ENCODE measurements at places on chromosomes 2 and 18.
A peak's percentile ranks its signal among the peaks of the same experiment; 100 is the strongest.

- no peak for DNase-seq
Observed at GRCh38 chr2:12486205-12487118, 230.3 kb upstream of the TRIB2 start.

DNA sequence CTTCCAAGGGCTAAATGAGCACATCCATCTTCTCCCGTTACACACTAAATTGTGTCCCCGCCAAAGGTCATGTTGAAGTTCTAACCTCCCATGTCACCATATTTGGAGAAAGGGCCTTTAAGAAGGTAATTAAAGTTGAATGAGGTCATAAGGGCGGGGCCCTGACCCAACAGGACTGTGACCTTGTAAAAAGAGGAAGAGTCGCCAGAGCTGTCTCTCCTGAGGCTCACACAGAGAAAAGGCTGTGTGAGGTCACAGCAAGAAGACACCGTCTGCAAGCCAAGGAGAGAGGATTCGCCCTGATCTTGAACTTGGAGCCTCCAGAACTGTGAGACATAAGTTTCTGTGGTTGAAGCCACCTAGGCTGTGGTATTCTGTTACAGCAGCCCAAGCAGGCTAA lies 24.1 kb downstream of the TRABD2A start:
- no peak for DNase-seq

DNA sequence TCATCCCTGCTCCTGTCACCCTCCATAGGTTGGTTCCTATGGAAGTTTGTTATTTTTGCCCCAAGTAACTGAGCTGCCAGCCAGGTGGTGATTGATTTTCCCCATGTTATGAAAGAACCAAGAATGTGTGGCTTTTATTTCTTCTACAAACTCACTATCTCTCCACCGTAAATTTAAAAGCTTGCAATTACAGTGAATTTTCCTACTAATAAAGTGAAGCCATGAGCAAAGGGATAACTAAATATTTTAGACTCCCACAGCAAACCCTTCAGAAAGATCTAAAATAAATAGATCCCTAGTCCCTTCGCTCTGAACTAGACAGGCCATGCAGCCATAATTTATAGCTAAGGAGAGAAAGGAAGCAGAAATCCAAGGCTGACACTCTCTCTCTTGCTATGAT lies 6.2 kb upstream of the KIAA2012 start:
- no peak for DNase-seq

DNA sequence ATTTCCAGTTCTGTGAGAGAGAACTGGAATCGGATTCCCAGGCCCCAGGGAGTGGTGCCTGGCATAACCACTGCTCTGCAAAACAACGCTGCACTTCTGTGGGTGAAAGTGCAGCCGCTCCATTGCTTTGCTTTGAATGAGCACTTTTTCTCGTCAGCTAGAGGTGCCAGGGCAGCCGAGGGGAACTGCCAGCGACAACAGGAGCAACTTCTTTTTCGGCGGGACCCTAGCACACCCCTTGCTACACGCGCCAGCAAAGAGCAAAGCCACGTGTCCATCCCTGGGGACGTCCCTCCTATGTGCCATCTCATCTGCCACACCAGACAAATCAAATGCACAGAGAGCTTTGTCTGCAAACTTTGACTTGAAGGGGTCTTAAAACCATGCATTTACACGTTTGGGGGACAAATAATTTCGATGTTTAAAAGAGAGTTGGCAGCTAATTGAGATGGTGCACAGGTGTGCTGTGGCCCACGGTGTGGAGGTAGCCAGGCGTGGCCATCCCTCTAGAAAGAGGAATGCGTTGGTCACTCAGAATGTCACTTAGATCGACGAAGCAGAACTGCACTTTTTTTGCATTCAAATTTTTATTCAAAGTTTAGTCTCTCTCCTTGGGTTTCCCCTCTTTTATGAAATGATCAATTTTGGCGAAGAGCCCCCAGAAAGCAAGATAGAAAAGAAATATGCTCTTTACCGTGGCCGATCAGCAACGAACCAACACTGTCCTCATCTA lies 151.8 kb downstream of the MBP start:
- no peak for DNase-seq

DNA sequence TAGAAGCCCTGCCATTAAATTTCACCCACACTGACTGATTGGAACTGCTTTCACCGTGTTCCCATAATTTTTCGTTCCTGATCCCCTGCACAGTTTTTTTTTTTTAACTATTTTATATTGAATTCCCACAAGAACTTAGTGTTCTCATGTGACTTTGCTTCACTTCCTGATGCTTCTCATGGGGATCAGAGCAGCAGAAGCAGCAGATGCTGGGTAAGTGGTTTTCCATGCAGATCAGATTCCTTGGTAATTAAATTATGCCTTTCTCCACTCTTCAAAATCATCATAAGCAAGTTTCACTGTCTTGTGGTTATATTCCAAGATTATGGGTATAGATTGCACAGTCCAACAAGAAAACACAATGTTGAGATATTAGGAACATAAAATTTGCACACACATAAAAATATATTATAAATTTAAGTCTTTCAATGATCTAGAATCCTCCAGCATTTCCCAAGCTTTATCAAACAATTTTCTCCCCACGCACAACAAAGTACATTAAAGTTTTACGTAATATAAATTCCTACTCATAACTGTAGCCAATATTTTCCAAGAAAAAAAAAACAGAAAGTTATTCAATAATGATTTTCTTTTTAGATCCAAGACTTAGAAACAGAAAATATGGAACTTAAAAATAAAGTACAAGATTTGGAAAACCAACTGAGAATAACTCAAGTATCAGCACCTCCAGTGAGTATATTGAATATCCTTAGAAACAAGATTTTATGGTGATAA lies 277.9 kb downstream of the GULP1 start:
- DNase-seq = peak; percentile 29

GRCh38 chr2:174395969-174396630 lies 570 bp downstream of the SCRN3 start:
- DNase-seq = no peak

DNA sequence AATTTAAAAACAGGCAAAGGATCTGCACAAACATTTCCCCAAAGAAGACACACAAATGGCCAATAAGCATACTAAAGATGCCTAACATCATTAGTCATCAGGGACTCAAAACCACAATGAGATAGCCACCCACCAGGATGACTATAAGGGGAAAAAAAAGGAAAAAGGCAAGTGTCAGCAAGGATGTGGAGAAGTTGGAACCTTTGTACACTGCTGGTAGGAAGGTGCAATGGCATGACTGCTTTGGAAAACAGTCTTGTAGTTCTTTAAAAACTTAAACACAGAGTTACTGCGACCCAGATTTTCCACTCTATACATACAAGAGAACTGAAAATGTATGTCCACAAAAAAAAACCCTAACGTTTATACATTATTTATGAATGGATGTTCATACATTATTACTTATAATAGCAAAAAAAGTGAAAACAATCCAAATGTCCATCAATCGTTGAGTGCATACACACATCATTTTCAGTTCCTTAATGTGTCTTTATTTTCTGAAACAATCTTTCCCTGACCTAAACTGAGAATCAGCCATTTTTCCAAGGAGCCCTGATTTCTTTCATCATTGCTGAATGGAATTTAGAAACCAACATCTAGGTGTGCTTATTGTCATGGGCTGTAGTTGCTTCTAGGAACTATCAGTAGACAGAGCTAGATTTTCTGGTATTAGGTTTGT lies 64.7 kb upstream of the TLK1 start:
- DNase-seq = peak; percentile 75

GRCh38 chr2:76506538-76506937 lies 795.8 kb upstream of the GCFC2 start:
- DNase-seq = no peak

DNA sequence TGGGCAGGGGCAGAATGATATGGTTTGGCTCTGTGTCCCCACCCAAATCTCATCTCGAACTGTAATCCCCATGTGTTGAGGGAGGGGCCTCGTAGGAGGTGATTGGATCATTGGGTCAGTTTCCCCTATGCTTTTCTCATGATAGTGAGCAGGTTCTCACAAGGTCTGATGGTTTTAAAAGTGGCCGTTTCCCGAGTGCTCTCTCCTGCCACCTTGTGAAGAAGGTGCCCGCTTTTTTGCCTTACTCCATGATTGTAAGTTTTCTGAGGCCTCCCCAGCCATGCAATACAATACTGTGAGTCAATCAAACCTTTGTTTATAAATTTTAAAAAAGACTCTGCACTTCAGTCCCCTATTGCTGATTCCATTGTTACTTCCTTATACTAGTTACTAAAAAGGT lies 82.9 kb upstream of the CDKL4 start:
- no peak for DNase-seq

GRCh38 chr2:171084128-171084527 lies 76.6 kb downstream of the TLK1 start:
- DNase-seq = no peak

DNA sequence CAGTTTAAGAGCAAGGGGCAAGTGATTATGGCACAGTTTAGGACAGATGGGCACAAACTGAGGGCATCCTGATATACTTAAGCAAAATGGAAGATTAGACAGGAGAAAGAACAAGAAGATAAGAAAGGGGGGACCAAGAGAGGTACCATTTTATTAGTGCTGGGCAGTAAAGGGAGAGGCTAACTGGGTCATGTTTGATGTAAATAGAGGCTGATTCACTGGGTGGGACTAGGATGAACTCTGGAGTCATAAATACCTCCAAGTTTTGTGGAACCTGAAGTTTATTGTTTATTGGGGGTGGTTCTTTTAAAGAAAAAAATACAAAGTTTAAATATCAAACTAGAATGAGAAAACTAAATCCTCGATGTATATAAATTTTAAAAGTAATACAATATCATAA lies 1067.2 kb upstream of the GYPC start:
- DNase-seq = no peak

GRCh38 chr18:73690222-73690621 lies 457.4 kb downstream of the FBXO15 start:
- no peak for DNase-seq

- no peak for DNase-seq
Observed at GRCh38 chr2:20611077-20611843, 39.6 kb downstream of the HS1BP3 start.

DNA sequence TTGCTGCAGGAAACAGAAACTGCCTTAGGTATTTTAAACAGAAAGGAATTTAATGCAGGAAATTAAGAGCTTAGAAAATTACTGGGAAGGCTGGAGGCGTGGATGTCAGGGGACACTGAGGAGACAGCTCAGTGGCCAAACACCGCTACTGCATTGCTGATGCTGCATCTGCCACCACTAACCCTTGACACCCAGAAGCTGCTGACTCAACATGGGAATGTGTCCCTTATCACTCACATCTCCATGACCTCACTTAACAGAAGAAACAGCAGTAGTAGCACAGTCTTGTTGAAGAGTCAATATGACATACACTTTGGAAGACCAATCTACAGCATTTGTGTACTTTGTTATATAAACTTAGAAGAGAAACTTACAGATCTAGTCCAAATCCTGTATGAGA lies 906.1 kb downstream of the SLC4A3 start:
- peak; percentile 54 for DNase-seq

- no peak for DNase-seq
Observed at GRCh38 chr2:135821190-135821589, 15.8 kb downstream of the LCT start.

- no peak for DNase-seq
Observed at GRCh38 chr2:134169788-134170187, 84.1 kb upstream of the MGAT5 start.

- no peak for DNase-seq
Observed at GRCh38 chr2:56335101-56335500, 151.3 kb downstream of the CCDC85A start.

DNA sequence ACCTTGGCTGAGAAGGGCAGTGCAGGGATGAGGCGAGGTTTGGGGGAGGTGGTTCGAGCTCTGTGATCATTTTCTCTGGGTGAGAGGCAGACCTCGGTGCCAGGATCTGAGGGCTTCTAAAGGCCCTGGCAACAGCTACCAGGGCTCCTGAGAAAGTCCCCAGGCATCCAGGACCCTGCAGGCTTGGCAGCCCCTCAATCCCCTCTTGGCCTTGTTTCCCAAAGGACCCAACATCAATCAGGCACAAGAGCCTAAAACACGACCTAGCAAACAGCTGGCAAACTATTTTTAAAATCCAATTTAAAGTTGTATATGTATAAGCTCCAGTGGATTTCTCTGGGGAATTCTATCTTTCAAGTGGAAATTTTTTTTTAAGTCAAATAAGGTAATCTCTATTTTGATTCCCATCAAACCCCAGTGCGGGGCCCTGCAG lies 15.0 kb upstream of the MAT2A start:
- no peak for DNase-seq

- DNase-seq = no peak
Observed at GRCh38 chr2:102241616-102242305, 54.9 kb downstream of the IL1RL2 start.

DNA sequence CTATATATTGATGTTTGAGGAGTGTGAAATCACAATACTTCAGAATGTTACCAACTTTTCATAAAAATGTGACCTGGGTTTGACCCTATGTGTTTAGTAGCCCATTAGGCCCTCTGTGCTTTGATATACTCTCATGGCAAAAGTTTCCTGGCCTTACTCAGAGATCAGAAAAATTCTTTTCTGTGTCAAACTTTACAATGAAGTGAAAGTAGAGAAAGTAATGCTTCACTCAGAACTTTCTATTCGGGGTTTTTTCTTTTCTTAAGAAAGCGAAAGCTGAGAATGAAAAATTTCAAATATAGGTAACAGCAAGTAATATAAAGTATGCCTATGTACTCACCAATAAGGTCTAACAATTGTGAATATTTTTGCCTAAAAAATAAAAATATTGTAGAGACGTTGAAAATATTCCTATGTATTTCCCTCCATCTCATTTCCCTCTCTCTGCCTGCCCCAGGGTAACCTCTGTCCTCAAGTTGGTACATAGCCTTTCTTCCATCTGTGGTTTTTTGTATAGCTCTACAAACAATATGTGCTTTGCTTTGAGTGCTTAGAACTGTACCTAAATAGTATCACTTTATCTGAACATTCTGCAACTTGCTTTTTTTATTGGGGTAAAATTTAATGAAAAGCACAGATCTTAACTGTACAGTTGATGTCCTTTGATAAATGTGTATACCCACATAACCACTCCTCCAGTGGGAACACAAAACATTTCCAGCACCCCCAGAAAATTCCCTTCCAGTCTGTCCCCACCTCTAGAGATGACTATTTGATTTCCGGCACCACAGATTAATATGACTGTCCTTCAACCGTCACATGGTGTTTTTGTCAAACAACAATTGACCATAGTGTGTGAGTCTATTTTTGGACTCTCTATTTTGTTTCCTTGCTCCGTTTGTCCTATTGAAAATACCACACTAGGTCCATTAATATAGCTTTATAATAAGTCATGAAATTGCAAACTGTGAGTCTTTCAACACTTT lies 10.3 kb upstream of the ACKR3 start:
- no peak for DNase-seq

DNA sequence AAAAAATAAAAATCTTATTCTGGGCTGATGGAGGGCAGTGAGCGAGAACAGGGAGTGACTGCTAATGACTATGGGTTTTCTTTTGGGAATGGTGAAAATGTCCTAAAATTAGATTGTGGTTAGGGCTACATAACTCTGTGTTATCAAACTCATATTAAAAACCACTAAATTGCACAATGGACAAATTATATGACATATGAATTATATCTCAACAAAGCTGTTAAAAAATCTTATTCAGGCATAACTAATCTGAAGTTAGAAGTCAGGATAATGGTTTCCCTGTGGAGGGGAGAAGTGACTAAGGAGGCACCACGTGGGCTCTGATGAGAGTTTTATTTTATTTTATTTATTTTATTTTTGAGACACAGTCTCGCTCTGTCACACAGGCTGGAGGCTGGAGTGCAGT lies 32.1 kb upstream of the DPP4 start:
- no peak for DNase-seq

GRCh38 chr2:54924121-54924520 lies 126.1 kb downstream of the RTN4 start:
- no peak for DNase-seq

GRCh38 chr2:27776097-27776496 lies 4.6 kb downstream of the MRPL33 start:
- DNase-seq = peak; percentile 34

GRCh38 chr2:68764041-68764805 lies 29.6 kb downstream of the ARHGAP25 start:
- no peak for DNase-seq
